NCI-H2029 (cell line): ENCODE measurements at places on chromosomes 11 and 22.

DNA sequence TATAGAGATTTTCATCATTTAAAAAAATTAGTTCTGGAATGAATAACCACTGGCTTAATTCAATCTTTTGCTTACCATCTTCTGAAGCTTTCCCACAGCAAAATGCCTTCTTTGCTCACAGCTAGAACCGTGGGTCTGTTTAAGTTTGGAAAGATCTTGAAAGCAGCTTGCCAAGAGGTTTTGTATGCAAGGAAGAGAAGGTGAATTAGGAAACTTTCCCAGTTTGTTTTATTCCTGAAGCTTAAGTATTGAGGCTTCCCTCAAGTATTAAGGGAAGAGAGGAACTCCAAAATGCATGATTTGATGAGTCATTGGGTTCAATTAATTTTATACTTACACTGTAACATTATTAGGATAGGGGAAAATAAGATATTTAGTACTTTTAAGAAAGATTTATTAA, 1.9 kb upstream of the ARHGEF12 start:
- DNase-seq, result no peak

DNA sequence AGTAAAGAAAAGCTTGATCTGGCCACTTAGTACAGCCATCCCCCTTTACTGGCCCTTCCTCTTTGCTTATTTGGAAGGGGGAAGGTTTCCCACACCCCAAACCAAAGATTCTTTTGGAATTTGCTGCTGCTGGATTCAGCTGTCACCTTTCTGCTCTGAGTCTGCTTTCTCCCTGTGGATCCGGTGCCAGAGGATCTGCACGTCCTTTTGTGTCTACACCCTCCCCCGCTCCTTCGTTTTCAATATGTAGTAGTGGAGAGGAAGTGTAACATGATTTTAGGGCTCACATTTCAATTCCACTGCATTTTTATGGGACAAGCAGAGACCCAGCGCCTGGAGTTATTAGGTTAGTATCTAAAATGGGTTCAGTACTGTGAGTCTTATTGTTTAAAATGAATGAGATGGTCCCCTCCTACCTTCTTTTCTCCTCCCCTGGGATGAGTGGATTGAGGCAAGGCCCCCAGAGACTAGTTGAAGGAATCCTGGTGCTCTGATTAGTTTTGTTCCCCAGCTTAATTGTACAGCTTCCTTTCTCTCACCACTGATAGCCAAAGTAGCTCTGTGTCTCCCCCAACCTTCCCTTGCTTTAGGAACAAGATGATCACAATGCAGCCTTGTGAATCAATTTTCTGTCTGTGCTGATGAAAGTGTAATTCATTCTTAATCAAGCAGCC, 30.5 kb upstream of the CABP7 start:
- DNase-seq, result peak; percentile 35

DNA sequence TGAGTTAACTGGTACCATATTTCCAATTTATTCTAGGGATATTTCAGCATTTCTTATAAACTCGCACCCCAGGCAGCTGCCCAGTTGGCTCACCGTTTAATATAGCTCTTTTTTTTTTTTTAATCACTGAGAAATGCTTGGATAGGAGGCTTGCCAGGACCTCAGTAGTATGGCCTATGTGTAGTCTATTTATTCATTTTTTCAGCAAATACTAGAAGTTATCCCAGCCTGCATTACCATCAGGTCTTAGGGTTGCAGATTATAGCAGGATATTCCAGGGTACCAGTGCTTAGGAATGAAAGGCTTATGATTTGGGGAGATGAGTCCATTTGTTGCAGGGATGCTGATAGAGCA, 26.6 kb downstream of the PARVA start:
- no peak for DNase-seq

DNA sequence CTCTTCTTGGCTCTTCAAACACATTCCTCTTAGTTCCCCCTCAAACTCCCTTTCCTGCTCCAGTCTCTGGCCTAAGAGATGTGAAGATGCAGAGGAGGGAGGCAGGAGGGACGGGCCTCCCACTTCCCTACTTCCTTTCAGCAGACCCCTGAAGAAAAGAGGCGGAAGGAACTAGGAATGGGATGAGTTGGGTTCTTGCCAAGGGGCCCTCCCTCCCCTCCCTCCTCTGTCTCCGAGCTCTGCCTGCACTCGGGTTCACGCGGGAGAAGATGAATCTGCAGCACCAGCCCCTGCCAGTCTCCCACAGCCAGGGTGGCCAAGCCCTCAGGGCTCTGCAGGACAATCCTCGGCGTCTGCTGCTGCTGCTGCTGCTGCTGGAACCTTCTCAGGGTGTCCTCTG, 24.3 kb upstream of the PKNOX2 start:
- DNase-seq, result no peak

DNA sequence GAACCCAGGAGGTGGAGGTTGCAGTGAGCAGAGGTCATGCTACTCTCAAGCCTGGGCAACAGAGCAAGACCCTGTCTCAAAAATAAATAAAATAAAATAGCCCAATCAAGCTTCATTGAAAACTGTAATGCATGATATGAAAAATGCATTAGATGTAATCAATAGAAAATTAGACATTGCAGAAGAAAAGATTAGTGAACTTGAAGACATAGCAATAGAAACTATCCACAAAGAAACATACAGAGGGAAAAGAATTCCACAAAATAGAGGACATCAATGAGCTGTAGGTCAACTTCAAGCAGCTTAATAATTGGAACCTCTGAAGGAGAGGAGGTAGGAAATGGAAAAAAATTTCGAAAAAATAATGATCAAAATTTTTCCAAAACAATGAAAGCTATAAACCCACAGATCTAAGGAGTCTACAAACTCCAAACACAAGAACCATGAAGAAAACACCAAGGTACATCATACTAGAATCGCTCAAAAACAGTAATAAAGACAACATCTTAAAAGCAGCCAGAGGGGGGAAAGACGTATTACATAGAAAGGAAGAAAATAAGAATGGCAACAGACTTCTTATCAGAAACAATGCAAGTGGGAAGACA, 104.2 kb downstream of the WNT7B start:
- DNase-seq, result no peak

DNA sequence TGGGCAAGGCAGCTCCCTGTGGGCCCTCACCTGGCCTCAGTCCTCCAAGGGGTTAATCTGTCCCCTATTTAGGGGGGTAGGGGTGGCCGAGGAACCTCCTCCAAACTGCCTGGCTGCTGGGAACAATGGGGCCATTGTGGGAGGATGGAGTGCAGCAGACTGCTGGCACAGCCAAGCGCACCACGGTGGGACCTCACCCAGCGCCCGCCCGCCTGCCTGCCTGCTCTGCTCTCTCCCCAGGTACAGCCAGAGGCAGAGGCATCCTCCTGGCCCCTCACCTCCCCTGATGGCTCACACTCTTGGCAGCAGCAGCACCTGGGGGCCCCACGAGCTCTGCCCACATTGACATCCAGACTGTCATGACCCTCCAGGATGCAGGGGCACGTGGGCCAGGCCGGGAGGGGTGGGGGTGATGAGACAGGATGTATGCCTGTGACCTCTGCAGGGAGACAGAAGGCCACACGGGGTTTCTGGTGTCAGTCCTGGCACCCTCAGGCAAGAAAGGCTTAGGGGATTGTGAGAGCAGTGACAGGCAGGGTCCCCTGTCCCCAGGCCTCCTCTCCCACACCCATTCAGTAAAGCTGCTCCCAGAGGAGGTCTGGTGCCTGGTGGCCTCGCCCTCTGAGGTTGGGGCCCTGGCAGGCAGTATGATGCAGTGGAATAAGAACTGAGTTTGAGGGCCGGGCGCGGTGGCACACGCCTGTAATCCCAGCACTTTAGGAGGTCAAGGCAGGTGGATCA, 11.4 kb downstream of the BCL9L start:
- no peak for DNase-seq

GRCh38 chr22:48973694-48974041, 854.0 kb downstream of the BRD1 start:
- DNase-seq, result no peak

DNA sequence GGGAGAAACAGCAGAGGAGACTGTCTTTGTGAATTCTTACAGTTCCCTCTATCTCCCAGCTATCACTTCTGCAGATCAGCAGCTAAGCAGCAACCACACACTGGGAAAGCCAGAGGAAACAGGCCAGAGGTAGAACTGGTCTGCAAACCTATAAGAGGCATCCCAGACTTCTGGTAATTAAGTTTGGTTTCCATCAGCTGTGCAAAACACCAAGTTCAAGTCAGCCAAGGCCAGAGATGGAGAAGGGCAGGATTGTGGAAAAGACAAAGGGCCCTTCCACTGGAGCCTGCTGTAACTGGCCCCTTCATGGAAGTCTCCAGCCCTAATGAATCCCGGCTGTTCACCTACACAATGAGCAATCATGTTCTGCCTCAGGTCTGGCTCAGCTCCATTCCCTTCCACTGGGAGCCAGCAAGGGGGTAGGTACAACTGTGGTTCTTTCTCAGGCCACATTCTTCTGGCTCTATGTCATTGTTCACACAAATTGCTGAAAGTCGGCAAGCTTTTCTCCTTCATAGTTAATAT, 4.6 kb upstream of the PAMR1 start:
- no peak for DNase-seq

DNA sequence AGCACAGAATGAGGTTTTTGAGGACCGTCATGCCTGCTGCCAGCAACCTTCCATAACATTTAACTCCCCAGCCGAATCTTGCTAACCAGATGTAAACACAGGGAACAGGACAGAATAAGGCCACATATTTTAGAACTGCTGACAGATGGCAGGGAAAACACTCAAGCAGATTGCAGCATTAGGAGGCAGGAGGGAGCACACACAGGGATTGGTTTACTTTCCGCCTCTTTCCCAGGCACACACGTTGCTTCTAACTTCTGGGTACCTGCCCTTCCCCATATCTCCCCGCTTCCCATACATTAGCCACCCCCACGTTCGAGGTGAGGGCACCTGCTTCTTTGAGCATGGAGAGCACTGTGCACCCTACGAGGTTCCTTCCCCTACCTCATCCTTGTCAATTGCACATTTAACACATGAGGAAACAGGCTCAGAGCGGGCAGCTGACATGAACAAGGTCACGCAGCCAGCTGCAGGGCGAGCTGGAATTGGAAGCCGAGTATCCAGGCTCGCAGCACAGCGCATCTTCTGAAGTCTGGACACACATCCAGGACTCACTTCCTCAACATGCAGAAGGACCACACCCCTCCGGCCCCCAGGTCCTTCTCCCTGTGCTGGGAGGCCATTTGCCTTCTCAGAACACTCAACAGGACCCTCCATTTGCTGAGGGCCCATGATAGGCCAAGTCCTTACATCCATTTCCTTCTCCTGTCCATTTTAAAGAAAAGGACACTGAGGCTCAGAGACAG, 18.7 kb downstream of the ASPHD2 start:
- DNase-seq, result no peak

- no peak for DNase-seq
These were observed 17.5 kb downstream of the TSSC4 start for GRCh38 chr11:2417856-2418692.

DNA sequence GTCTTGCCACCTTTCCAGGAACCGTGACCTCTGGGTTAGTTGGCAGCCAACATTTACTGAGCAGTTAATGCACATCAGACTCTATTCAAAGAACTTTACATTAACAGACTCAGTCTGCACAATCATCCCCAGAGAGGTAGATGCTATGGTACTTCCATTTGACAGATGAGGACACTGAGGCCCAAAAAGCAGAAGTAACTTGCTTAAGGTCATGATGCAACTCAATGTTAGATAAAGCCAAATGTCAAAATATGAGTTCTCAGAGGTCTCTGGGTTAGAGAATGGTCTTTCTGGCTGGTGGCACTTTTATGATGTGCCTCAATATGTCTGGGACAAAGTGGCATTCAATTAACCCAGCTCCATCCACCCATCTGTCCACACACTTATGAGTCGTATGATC, 450.0 kb downstream of the MIAT start:
- DNase-seq, result no peak

DNA sequence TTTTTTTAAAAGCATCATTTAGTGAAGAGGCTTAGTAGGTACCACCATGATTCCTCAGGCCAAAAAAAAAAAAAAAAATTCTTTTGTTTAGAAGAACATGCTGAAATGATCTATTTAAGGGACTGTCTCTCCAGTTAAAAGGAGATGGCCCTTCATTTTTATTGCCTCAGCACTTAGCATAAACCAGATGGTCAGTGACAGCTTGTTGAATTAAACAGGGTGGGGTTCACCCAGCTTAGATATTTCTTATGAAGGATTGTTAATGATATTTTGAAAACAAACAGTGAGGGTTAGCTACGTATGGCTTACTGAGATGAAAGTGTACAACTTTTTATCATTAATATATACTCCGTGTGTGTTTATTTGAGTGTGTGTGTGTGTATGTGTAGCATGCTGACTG, 203.7 kb downstream of the FAM181B start:
- no peak for DNase-seq

- peak; percentile 48 for DNase-seq
These were observed at the start of gene CHRM4 for GRCh38 chr11:46391578-46392420. TSS of gene CHRM4 (minus strand) at chr11:46391776. CDS start at chr11:46386557, 5,219 bp downstream.

DNA sequence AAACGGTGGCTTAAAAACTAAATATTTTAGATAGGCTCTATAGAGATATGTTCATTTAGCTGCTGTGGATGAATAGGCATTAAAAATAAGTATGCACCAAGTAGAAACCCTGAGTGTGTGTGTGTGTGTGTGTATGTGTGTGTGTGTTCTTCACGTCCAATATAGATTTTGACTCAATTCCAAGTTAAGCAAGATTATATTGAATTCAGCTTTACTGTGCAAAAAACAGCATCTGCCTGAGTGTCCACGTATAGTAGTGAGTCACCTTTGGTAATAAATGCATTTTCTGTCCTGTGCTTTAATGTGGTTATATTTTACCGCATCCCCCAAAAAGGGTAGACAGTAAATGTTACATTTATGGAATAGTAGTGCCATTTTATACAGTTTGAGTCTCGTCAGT, 71.2 kb downstream of the PDHX start:
- DNase-seq, result no peak

GRCh38 chr11:29282088-29282487, 734.7 kb downstream of the KCNA4 start:
- DNase-seq, result no peak

- no peak for DNase-seq
These were observed 39.8 kb downstream of the EIF3F start for GRCh38 chr11:8026982-8027381.

DNA sequence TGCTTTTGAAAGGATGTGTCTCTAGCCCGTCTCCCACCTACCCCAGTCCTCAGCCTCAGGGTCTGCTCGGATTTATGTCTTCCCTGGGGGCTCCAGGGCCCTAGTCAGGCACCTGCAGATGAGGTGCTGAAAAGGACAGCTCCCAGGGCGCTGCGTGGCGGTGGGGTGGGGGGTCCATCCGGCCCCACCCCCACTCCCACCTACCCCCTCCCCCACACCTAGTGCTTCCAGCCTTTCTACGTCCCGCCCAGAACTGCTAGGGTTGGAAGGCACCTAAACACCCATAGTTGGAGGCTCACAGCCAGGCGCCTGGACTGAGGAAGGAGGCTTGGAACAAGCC, 1.4 kb upstream of the ROBO3 start:
- DNase-seq, result no peak

GRCh38 chr11:121741761-121742361, 289.1 kb upstream of the SORL1-AS1 start:
- DNase-seq, result no peak

- DNase-seq, result peak; percentile 13
These were observed 43.4 kb upstream of the SC5D start for GRCh38 chr11:121249039-121249663.
